ENCODE measurements at places on chromosomes 13 and 19. TPM values are rescaled to one million over a fixed set of nuclear protein-coding genes. Genes with fewer than 3 reads are reported as not detected.

CYP4F3 gene
- 1.4 TPM for total RNA-seq

NMRK2 gene
- total RNA-seq = not detected

SELENOV gene
- not detected for total RNA-seq

OR7E24 gene
- not detected for total RNA-seq

PRSS57 gene
- total RNA-seq = not detected

RFPL4A gene
- total RNA-seq = not detected

DEDD2 gene
- total RNA-seq = 21.7 TPM

ZNF208 gene
- 7.7 TPM for total RNA-seq

PRODH2 gene
- total RNA-seq = not detected

ZSCAN1 gene
- total RNA-seq = not detected
